ENCODE measurements at places on chromosomes 6 and 20.

DNA sequence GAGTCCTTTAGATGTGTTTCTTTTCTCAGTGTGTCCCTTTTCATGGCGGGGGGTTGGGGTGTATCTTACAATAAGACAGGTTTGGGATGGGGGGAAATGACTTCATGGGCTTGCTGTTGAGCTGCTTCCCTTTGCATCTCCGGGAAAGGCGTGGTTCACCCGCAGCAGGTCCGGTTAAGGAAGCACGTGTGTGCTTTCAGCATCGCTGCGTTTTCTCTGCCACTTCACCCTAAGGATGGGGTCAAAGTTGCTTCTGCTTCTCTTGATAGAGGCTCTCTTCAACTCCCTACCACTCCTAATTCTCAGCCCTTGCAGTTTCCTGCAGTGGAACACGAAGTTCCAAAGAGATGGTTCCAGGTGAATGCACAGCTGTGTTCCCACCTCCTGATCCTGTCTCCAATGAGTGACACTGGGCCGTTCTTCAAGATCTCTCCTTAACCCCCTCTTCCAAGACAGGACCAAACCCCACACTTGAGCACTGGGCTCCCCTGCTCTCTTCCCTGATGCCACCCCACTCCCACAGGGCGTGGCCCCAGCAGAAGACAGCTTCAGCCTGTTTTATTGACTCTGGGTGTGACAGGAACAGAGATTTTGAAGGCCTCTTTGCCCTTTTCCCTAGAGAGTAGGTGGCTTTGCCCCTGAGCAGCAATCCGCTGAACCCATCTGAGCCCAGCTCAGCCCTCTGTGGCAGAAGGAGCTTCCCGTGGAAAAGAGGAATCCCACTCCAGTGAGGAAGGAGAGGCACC lies 85.2 kb downstream of the PLEKHG1 start:
- DNase-seq, result no peak

DNA sequence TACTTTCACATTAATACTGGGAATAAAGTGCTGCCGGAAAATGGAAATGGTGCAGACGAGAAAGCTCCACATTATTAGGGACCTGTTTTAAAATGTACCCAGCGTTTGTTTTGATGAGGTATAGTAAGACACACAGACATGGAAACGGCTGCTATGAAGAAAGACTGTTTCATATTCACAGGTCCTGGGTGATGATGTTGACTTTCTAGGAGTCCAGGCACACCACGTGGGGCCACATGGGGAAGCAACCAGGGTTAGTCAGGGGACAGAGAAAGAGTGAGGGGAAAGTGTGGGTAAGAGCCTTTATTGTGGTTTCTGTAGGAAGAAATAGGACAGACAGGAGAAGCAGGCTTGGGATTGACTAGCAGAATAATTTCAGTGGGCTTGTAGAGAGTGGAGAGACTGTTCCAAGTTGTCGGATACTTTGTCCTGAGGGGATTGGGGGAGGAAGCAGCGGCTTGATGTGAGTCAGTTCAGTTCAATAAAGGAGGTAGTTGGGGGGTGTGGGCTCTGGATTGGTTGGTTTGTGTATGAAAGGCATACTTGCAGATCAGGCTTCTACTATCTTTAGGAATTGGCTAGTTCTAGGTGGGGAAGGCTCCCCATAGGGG lies 112.0 kb upstream of the MCHR2 start:
- no peak for DNase-seq

DNA sequence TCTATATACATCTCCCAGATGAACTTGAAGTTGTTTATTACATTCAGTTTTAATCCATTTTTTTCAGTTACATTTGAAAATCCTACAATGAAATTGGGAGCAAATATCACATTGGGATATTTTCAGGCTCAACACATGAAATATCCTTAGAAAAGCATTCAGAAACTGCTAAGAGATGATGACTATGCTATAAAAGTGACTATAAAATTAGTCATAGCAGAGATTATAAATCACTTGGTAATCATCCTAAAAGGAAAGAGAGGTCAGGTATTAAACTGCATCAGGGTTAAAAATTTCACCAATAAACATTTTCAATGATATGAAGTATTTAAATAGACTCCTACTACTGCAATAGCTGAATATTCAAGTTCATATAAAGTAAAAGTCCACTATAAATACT lies 987.7 kb downstream of the GRIK2 start:
- DNase-seq, result no peak

GRCh38 chr6:105474234-105474633 lies 71.4 kb upstream of the PREP start:
- DNase-seq, result no peak

DNA sequence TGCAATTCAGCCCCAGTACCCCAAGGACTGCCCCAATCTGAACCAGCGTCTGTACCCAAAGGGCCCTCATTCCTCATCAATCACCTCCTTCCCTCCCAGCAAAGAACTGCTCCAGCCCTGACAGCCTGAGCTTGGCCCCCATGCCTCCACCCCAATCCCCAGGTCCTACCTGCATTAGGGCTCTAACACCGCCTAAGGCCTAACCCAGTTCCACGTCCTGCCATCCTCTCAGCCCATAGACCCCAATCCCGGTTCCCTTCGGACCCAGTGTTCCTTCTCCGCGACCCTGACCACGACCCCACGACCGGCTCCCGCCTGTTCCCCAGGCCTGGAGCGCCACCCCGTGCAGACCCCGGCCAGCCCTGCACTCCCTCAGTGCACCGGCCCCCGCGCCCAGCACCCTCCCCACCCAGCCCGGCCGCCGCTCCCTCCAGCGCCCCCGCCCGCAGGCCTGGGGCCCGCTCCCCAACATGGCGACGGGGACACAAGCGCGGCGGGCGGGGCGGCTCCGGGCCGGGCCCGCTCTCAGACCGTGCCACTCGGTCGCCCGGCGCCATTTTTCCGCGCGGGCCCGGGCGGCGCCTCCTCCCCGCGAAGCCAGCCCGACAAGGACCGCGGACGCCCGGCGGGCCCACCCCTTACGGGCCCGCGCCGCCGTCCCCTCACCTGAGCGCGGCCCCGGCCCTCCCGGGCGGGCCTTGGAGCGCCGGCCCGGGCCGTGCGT lies 483 bp downstream of the NCOA6 start:
- peak; percentile 58 for DNase-seq

- peak; percentile 15 for DNase-seq
Observed at GRCh38 chr20:1934721-1935573, 39.7 kb downstream of the SIRPA start.

DNA sequence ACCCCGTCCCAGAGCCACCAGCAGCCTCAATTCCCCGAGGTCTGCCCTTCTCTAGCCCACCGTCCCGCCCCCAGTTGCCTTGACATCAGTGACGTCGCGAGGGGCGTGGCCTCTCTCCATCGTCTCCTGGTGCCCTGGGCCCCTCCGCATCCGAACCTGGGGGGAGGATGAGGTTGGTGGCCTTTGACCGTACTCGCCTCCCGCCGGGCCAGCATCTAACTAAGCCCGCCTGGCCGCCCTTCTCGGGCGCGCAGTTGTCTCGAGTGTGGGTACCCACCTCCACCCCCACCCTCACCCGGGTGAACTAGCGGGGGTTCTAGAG lies 5.5 kb upstream of the ARMC12 start:
- DNase-seq, result peak; percentile 79

GRCh38 chr20:19628570-19629134 lies 129.4 kb upstream of the RIN2 start:
- peak; percentile 6 for DNase-seq

DNA sequence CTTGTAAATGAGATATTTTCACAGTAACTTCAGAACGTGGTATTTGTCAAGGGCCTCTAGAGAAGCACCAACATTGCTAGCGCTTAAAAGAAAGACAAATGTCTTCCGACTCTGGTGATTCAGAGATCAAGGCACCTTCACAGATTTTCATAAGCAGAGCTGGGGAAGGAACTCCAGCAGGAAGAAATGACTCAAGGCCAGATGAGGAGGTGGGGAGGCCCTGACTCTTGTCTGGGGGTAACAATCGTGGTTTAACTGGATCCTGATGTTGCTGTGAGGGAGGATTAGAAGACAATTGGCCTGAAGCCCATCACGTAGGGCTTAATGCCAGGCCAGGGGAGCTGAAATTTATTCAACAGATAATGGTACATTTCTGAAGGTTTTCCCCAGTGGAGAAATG lies 122.9 kb upstream of the QKI start:
- no peak for DNase-seq

- DNase-seq, result no peak
Observed at GRCh38 chr6:107784669-107785068, 39.4 kb downstream of the SCML4 start.

- DNase-seq, result no peak
Observed at GRCh38 chr6:170034294-170034693, 256.6 kb downstream of the DLL1 start.

DNA sequence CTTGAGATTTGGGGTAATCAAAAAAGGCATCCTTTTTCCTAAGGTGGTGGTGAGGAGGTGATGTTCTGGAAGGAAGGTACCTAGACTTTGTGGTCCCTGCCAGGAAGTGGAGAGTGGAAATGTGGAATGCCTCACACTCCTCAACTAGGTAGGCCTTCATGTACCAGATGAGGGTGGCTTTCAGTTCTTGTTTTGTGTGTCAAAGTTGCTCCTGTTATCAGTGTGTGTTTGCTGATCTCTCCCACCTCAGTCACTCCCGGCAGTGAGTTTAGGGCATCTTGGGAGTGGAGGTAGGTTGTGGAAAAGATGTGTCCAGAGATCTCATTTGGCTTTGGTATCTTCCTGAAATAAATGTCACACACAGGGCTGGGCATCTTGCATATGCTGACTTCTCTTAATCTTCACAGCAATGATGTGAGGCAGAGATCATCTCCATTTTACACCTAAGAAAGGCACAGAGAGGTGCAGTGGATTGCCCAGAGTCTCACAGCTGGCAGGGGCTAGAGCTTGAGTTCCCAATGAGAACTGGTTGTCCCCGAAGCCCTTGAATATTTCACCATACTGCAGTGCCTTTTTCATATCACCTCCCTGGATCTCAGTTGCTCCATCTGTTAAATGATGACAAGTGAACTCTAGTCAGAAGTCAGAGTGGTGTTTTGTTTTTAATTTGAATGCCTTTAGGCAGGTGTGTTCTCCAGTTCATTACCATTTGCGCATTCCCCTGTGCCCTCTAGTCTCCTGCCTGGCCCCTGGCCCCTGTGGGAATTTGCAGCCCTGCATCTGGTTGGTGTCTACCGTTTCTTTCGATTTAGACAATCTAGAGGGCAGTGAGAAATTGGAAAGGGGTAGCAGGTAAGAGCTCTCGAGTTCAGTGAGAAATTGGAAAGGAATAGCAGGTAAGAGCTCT lies 2.9 kb downstream of the PKIG start:
- no peak for DNase-seq

- DNase-seq, result no peak
Observed at GRCh38 chr6:14246876-14247275, 129.3 kb downstream of the CD83 start.

- DNase-seq, result peak; percentile 78
Observed at GRCh38 chr6:123808556-123808955, 4.9 kb downstream of the NKAIN2 start.

GRCh38 chr20:21739682-21740081 lies 34.2 kb downstream of the PAX1 start:
- no peak for DNase-seq

DNA sequence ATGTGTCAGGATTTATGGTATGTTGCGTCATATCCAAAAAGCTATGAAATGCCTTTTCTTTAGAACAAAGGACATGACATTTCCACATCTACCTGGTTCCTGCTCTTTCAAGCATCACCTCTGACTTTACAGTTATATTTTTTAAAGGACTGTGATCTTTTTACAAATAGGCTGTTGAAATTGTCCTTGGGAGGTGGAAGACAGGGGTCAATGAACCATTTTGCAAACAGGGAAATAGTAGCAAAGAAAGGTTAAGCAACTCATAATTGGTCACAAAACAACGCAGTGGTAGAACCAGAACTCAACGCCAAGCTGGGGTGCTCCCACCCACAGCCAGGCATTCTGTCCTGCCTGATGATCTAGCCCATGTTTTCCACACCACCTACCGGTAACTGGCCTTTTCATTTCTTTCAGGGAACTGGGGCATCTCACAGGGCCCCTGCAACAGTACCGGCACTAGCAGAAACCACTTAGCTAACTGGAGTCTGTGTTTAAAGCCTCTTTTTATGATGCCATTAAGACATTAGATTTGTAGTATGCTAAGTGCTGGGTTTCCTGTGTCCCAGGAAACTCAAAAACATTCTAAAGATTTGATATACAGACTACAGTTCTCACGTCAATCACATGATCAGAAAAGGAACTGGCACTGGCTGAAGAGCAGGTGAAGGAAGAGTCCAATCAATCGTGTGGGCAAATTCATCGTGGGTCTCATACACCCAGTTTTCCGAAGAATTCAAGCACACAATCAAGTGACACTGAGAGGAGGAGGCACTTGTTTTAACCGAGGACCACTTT lies 13.9 kb downstream of the ZNF217 start:
- DNase-seq, result no peak

DNA sequence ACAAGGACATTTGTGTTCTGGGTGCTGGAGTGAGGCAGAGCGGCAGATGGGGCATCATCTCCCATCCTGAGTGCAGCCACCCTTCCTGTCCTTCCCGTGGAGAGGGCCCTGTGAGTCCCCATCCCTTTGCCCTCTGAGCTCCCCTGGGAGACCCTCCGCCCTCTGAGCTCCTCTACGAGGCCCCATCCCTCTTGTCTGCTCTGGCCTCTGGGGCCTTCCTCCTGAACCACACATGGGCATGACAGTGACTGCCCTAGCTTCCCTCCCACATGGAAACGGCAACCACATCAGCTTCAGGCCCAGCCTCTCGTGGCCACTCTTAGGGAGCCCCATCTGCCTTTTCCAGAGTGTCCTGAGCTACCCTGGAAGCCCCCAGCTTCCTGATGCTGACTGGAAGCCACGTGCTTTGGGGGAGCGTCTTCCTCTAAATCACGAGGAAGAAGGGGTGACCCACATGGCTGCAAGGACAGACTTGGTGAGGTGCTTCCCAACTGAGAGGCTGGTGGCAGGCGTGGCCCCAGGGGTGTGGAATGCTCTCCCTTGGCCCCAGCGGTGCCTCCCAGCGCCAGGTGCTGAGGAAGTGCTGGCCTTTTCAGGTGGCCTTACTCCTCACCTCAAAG lies 52.6 kb downstream of the GINS1 start:
- DNase-seq, result no peak

- DNase-seq, result peak; percentile 12
Observed at GRCh38 chr20:62496568-62497218, 20.9 kb upstream of the GATA5 start.

DNA sequence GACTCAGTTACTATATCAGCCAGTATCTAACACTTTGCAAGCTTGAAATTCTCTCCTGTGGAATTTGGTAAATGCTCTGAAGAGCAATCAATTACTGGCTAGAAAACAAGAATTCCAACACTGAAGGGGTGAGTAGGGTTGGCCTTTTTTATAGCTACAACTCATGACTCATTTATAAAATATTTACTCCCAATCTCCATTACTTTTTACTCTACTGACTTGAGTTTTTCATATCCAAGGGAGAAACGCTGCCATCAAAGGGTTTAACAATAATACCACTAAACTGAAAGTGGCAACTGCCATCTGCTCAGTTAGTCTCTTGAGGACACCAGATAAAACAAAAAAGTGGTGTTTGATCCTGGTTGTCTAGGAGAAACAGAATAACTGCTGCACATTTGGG lies 203.1 kb downstream of the UBE3D start:
- DNase-seq, result no peak

Data from NCI-H446 (cell line).